Suppressor macrophage (primary cell): ENCODE measurements at places on chromosomes 5 and 9.

GRCh38 chr9:115042781-115043509, 75.0 kb downstream of the TNC start:
- DNase-seq: peak; percentile 79

DNA sequence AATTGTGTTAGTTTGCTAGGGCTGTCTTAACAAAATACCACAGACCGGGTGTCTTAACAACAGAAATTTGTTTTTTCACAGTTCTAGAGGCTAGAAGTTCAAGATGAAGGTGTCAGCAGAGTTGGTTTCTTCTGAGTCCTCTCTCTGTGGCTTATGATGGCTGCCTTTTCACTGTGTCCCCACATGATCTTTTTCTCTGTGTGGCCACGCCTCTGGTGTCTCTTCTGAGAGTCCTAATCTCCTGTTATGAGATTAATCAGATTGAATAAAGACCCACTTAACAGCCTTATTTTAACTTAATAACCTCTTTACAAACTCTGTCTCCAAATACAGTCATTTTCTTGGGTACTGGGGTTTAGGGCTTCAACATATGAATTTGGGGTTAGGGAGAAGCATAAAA, 561.1 kb downstream of the NR2F1-AS1 start:
- DNase-seq: no peak

DNA sequence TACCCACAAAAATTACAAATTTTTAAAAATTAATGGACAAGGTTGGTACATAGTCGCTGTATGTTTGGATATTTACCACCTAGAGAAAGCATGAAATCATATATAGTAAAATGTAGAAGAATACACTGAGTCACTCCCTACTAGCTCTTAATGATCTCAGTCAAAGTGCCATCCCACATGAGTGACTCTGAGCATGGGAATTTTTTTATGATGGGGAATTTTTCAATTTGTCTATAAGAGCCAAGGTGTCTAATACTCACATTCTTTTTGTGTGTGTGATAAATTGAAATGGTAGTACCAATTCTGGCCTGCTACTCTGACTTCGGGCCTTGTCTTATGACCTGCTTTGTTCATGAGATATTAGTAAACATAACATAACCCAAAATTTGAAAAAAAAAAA, 483.2 kb downstream of the CDH10 start:
- no peak for DNase-seq

- DNase-seq: peak; percentile 27
Measured at GRCh38 chr5:153792305-153792704, 246.4 kb downstream of the FAM114A2 start.

GRCh38 chr9:137809040-137809576, 68.5 kb upstream of the CACNA1B start:
- no peak for DNase-seq
